ENCODE measurements at places on chromosomes 4 and X. TPM values are rescaled to one million over a fixed set of nuclear protein-coding genes. Genes with fewer than 3 reads are reported as not detected.

The SLC7A11 gene
- 17.6 TPM for total RNA-seq

The GAGE13 gene
- not detected for total RNA-seq

The PDGFRA gene
- 0.43 TPM for total RNA-seq

The IGFBP7 gene
- 188 TPM for total RNA-seq

The ATP8A1 gene
- total RNA-seq, result 0.03 TPM

The FHL1 gene
- total RNA-seq, result 23.2 TPM

The MAGEC1 gene
- 0.05 TPM for total RNA-seq

The GAR1 gene
- 38.7 TPM for total RNA-seq

The LONRF3 gene
- 1.7 TPM for total RNA-seq

The HPGDS gene
- total RNA-seq, result not detected
